ENCODE measurements at places on chromosomes 11 and 22.

DNA sequence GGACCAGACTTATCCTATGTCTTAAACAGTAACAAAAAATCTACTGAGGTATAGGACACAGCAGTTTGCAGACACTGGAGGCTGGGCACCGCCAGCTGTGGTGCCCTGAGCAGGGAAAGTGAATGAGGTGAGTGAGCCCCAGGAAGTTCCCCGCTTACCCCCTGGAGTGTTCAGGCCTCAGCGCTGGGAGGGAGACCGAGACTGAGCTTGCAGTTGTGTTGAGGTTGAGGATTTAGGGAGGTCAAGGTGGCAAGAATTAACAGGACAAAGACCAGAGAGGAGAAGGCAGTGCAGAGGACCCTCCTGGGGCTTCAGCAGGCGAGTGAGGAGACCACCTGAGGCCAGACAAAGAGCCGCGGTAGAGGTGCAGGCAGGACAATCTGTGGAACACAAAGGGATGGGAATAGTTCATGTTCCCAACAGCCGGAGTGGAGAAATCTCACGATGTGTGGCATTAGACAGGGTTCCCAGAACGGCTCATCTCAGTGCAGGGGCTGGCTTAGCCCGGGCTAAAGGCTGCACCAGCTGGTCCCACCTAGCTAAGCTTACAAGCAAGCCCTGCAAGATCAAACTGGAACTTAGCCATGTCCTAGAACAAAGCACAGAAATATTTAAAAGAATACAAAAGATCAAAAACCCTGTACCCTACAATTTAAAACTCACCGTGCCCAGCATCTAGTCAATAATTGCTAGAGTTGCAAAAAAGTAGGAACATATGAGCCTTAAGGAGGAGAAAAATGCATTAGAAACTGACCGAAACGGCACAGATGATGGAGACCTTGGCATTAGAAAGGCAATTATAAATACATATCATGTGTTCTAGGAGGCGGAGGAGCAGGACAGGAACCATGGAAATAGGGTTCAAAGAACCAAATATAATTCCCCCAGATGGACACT is 47.4 kb upstream of the PITPNB start:
- no peak for DNase-seq

- DNase-seq: no peak
These were observed 38.3 kb downstream of the TP53I11 start for GRCh38 chr11:44912270-44912987.

- no peak for DNase-seq
These were observed 16.4 kb downstream of the CWC15 start for GRCh38 chr11:94956963-94957362.

GRCh38 chr11:68685656-68686380 is 1.5 kb downstream of the GAL start:
- DNase-seq: no peak

- no peak for DNase-seq
These were observed 26.0 kb downstream of the SCGB1A1 start for GRCh38 chr11:62444835-62445234.
